ENCODE measurements at places on chromosomes 2 and 18. TPM values are rescaled to one million over a fixed set of nuclear protein-coding genes. Genes with fewer than 3 reads are reported as not detected.

- DNase-seq = no peak
Observed at GRCh38 chr2:24730481-24730880, 62.7 kb downstream of the PTRHD1 start.

DNA sequence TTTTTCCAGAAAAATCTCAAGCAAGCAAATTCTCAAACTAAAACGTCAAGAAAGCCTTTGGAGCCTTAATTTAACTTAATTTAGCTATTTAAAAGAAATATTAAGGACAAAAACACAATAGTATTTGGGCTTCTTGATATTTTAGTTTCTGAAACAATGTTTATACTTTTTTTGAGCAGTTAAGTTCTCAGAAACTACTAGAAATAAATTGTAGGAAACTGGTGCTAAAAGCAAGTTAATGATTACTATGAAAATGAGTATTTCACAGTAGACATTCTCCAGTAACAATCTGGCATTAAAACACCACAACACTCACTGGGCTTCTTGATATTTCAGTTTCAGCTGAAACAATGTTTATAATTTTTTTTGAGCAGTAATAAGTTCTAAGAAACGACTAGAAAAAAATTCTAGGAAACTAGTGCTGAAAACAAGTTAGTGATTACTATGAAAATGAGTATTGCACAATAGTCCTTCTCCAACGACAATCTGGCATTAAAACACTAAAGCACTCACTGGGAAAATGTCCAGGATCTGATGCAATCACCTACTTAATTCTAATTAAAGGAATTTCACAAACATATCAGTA lies 45.1 kb downstream of the TRAK2 start:
- no peak for DNase-seq

DNA sequence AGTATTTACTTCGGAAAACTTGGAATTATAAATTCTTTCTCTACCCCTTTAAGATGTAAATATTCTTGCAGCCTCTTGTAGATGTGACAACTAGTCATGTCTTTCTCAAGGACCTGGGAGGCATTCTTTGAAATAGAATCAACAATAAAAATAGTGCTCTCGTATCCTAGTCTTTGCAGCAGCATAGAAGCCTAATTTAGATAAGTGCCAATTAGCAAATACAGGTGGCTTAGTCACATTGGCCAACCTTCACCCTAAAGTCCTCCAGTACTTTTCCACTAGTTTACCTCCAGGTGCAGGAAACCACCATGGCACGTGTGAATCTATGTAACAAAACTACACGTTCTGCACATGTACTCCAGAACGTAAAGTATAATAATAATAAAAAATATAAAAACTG lies 3.5 kb upstream of the ZSWIM2 start:
- no peak for DNase-seq

DNA sequence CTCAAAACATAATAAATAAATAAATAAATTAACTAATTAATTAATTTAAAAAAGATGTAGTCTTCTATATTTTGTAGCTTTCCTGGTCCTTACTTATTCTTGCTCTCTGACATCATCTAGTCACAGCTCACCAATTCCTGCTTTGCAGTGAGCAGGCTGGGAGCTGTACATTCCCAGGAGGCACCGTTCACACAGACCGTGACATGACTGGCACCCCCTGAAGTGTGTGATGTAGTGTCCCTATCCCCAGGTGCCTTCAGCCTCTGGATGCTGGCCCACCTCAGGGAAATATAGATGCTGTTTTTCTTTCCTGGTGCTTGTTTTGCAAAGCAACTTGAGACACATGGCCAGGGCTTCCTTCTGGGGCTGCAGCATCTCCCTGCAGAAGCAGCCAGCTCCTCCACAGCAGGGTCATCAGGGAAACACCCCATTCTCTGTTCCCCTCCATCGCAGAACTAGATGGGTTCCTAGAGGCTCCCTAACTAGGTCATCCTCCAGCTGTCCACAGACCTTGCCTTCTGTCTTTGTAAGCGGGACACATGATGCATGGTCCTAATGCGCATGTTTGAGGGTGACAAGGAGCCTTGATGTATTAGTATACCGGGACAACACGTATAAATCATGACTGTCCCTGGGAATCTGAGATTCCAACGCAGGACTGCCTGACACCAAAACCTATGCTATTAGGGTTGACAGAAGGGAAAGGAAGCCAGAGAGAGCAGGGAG lies 76.4 kb downstream of the RHOB start:
- DNase-seq = no peak

The CARF gene
- 4.4 TPM for total RNA-seq

The ARHGAP15 gene
- not detected for total RNA-seq

The SPR gene
- total RNA-seq = 15.0 TPM

Data from kidney epithelial cell (primary cell).